Astrocyte of the hippocampus (primary cell): ENCODE measurements at places on chromosomes 3 and 15.
A peak's percentile ranks its signal among the peaks of the same experiment; 100 is the strongest.

DNA sequence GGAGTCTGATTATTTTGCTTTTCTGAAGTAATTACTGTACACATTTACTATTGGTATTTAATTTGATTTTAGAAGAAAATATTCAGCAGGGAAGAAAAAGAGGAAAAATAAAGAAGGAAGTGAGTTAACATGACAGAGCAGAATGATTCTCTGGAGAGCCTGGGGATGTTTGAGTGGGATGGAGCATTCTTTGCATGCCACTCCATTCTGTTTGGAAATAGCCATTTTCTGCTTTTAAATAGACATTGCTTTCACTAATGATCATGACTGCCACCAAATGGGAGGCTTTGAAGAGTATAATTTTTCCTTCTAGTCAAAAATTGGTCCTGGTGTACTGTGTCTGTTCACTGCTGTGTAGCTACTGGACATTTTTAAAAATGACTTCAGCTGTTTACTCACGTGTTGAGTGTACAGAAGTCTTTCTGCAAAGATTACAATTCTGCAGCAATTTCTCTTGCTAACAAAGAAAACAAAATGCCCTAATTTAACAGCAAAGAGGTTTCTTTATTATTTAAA is 196.1 kb downstream of the RYR3 start:
- peak; percentile 30 for DNase-seq

DNA sequence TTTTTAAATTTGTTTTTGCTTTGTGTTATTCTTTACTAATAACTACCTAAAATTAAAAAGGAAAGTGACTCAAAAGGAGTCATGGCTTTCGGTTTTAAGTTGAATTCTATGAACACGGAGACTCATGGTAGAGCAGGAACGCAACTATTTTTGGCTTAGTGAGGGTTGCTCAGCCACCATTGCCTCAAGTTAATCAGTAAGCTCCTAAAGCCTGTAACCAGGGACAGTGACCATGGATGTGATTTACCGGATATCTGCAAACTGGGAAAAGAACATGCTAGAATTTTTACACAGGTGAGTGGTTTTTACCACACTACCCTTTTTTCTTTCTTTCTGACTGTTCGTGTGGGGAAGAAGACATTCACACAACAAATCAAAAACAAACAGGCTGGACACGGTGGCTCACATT is 11.8 kb downstream of the SLC12A8 start:
- DNase-seq, result no peak

- no peak for DNase-seq
Measured at GRCh38 chr15:79193103-79193502, 89.4 kb upstream of the ANKRD34C start.

- no peak for DNase-seq
Measured at GRCh38 chr15:48471073-48471472, 139.8 kb downstream of the DUT start.

DNA sequence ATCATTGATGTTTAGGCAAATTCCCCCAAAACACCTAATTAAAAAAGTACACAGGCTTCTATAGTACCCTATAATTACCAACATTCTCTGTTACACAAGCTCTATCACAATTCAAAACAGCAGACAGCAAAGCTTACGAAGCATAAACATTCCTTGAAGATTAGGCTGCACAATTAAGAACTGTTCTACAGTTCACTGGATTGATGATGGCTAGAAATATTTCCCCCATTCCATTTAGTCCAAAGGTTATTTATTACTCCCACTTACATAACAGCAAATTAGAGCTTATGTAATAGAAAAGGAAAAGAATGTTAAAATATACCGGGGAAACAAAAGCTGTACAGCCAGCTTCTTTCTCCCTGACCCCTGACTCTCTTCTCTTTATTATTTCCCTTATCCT is 49.3 kb downstream of the UACA start:
- peak; percentile 42 for DNase-seq
